ENCODE measurements at places on chromosomes 6 and 20. TPM values are rescaled to one million over a fixed set of nuclear protein-coding genes. Genes with fewer than 3 reads are reported as not detected.

Gene BTN1A1
- total RNA-seq = not detected

Gene C20orf202
- total RNA-seq = not detected

Gene PRDM13
- total RNA-seq = 1.1 TPM

Gene CASP8AP2
- 8.0 TPM for total RNA-seq

Gene AKAP7
- total RNA-seq = 2.1 TPM

Gene SLPI
- 10.5 TPM for total RNA-seq

Gene OR14J1
- not detected for total RNA-seq

Gene CDH4
- total RNA-seq = 6.7 TPM

Gene SNAP25
- 22.0 TPM for total RNA-seq

Gene CALHM5
- total RNA-seq = 0.10 TPM

Gene TGM3
- total RNA-seq = not detected

Gene GMPR
- 0.54 TPM for total RNA-seq

Gene SNRNP48
- total RNA-seq = 12.2 TPM

Gene LY6G6D
- total RNA-seq = not detected

Gene AIG1
- total RNA-seq = 25.3 TPM

Gene CGA
- not detected for total RNA-seq

Gene NR2E1
- not detected for total RNA-seq

Gene UBE2C
- 249 TPM for total RNA-seq
